Activated CD4-positive, CD25-positive, alpha-beta regulatory T cell treated with anti-CD3 and anti-CD28 coated beads, Interleukin-2, amount 50 U/mL, for 16 hours (primary cell): ENCODE measurements at places on chromosomes 7 and 10.

GRCh38 chr7:33487998-33488682 is 358.8 kb downstream of the BBS9 start:
- no peak for DNase-seq

DNA sequence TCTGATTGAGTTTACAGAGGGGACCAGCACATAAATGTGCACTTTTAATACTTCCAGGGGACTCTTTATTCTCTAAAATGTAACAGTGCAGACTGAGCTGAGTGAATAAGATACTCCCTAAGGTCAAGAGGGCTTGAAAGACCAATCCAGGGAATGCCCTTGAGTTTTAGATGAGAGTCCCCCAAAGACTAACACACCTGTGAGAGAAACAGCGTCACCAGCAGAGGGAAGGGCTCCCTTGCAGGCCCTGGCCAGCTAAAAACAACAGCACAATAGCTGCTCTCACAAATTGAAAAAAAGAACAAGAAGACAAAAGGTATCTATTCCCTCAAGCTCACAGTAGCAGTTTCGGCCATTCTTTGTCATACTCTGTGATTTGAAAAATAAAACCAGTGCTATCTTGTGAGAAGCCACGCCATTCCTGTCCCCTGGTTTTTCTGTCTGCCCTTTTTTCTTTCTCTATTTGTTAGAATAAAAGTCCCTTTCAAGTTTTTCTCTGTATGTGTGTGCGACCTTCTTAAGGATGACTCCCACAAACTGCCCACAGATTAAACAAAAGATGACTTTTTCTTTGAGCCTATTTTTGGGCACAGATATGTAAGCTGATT is 230.4 kb upstream of the BMPER start:
- DNase-seq = no peak

GRCh38 chr10:110487411-110488331 is 10.0 kb upstream of the DUSP5 start:
- DNase-seq = no peak

GRCh38 chr10:128411643-128412042 is 285.4 kb upstream of the MKI67 start:
- no peak for DNase-seq

DNA sequence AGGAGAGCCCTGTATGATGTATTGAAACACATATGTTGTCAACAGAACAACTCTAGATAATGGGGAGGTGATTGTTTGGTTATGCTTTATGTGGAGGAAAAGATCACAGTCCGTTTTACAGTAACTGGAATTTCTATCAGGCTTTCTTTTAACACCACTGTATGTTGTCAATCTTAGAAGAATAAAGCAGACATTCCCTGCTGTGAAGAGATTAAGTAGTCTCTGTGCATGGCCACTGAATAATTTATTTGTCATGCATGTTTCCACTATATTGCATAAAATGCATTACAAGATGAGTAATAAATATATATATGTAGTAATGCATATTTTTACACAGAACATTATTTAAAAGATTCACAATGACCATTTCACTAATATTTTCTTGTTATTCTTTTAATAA is 440.0 kb downstream of the ANKRD7 start:
- no peak for DNase-seq

DNA sequence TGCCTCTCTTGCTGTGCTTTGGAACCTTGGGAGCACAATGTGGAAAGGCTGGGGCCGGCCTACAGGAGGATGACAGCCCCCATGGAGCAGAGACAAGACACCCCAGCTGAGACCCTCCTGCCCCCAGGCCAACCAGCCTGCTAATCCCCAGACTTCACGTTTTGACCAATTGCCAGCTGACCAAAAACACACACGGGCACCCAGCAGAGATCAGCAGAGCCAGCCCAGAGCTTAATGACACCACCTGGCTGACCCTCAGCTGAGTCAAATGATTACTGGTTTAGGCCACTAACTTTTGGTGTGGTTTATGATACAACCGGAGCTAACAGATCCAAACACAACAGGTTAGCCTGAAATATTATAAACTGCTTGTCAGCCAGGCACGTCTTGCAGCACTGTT is 111.2 kb upstream of the KIF5B start:
- no peak for DNase-seq

GRCh38 chr10:8510471-8510870 is 456.0 kb downstream of the GATA3 start:
- DNase-seq = no peak

GRCh38 chr10:58371473-58371872 is 13.7 kb upstream of the TFAM start:
- no peak for DNase-seq

GRCh38 chr7:121605317-121605680 is 209.2 kb upstream of the FAM3C start:
- DNase-seq = no peak

- DNase-seq = no peak
Measured at GRCh38 chr10:15897287-15897686, 37.0 kb upstream of the MINDY3 start.

DNA sequence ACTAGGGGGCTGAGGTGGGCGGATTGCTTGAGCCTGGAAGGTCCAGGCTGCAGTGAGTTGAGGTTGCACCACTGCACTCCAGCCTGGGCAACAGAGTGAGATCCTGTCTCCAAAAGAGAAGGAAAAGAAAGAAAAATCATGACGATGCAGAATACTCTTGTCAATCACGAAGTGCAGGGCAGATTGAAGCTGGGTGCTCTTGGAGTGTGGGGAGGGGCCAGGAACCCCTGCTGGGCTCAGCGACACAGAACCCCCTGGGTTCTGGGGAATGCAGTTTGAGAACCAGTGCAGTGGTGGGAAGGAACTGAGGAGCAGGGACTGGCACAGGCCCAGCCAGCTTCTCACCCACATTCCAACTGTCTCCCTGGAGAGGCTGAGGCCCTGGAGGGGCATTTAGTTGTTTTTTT is 10.8 kb upstream of the INTS1 start:
- DNase-seq = no peak

GRCh38 chr10:132308587-132309470 is 1.1 kb upstream of the STK32C start:
- DNase-seq = no peak

GRCh38 chr7:85997515-85997914 is 646.2 kb upstream of the GRM3 start:
- DNase-seq = no peak

GRCh38 chr10:70139151-70139996 is 6.7 kb upstream of the AIFM2 start:
- no peak for DNase-seq

- no peak for DNase-seq
Measured at GRCh38 chr7:107944411-107945169, 53.6 kb downstream of the DLD start.

DNA sequence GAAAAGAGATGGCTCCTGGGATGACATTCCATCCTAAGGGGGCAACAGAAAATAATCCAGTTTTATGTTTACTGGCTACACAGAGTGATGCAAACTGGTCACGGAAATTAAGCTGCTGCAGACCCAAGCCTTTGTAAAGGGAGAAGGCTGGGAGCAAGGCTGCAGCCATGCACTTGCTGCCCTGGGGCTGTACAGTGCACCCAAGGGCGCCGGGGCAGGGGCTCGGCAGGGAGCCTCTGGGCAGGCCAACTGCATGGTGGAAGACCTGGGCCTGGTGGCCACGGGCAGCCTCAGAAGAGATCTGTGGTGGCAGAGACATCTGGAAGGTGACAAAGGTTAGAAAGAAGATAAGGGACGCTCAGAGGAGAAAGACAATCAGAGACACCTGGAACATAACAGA is 113.8 kb downstream of the DLG5 start:
- DNase-seq = no peak

- DNase-seq = no peak
Measured at GRCh38 chr10:103845972-103846371, 9.4 kb downstream of the SH3PXD2A start.

DNA sequence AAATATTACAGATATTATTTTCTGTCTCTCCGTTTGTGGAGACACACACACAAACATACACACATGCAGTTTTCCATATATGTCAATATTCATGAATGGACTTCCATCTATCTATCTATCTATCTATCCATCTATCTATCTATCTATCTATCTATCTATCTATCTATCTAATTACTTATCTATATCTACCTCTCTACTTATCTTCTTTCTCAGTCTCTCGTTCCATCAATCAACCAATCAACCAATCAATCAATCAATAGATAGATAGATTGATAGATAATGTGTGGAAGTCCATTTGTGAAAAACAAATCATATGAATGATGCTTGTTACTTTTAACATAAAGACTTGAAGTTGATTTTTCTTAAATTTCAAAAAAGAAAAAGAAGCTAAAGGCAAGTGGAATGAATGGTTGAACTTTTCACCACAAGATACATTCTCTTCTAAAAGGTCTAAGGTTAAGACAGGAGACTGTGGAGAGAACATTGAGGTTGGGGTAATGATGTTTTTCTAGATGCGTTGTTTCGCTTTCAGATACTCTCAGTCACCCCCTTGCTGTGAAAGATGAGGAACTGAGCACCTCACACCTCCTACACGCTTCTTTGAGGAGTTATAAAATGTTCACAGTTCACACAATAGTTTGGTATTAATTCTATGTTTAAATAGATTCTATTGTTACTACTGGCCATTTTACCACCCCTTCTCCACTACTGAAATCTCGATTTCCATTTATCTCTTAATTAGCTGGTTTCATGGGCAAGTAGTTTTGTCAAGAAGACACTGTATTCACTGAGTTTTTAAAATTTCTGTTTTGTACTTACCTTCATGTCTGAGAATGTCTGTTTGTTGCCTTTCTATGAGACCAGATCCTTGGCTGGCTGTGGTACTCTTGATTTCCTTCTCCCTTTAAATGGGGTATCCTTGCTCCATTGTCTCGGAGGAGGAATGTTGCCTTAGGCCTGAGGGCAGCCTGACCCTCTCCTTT is 114.1 kb downstream of the EMX2 start:
- no peak for DNase-seq
